Endothelial cell (in vitro differentiated cells): ENCODE measurements at places on chromosomes 3 and 15. TPM values are rescaled to one million over a fixed set of nuclear protein-coding genes. Genes with fewer than 3 reads are reported as not detected.

DNA sequence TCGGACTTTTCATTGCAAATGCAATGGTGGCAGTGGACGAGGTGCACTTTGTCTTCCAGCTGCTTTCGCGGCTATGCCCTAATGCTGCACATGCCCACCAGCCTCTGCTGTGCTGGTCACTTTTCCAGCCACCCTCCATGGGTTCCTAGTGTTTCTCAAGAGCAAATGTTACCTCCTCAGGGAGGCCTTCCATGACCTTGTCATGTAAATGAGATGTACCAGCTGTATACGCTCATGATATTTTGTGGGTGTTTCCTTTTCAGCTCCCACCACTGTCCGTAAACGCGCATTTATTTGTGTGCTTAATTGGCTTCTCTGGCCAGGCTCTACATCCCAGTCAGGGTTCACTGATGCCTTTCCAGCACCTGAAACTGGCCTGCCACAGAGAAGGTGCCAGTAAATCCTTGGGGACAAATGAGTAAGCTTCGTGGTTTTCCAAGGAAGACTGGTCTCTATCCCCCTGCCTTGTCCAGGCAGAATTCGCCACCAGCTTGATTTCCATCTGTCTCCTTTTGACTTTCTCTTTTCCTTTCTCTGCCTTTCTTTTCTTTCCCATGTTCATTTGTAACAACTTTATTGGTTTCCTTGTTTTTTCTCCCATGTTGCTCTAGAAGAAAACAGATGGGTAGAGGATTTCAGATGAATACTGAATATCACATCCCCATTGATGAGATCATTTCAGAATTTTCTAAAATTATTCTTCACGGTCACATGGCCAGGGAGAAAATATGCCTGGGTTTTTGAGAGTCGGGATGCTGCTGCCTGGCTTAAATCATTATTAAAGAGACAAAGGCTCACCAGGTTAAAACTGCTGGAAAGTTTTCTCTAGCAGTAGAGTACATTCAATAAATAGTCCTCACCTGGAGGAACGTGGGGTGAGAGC lies 82.5 kb downstream of the CHST2 start:
- DNase-seq, result no peak
- H3K4me3 ChIP-seq, result no peak overlapping the region
- H3K27me3 ChIP-seq, result peaks cover 2% of the 10 kb centered on the region
- H3K27ac ChIP-seq, result no peak overlapping the region
- H3K36me3 ChIP-seq, result no peaks in the 10 kb centered on the region

- H3K27me3 ChIP-seq, result peaks cover 35% of the 10 kb centered on the region
- peak overlapping the region; percentile 89 for H3K4me3 ChIP-seq
- peak; percentile 36 for DNase-seq
- H3K36me3 ChIP-seq, result no peaks in the 10 kb centered on the region
- H3K27ac ChIP-seq, result no peak overlapping the region
Observed at GRCh38 chr15:52789601-52790168, 451 bp downstream of the ONECUT1 start.

GRCh38 chr3:184561913-184562877 lies 610 bp downstream of the EPHB3 start:
- peaks cover 30% of the 10 kb centered on the region for H3K27me3 ChIP-seq
- peaks cover 8% of the 10 kb centered on the region for H3K36me3 ChIP-seq
- H3K27ac ChIP-seq, result no peak overlapping the region
- H3K4me3 ChIP-seq, result peak overlapping the region; percentile 71
- peaks cover 15% of the 10 kb centered on the region for H3K4me1 ChIP-seq

CLRN1 gene
- total RNA-seq, result not detected

COL8A1 gene
- total RNA-seq, result 5.6 TPM
